PC-3 (cell line): ENCODE measurements at places on chromosomes 16 and 17. TPM values are rescaled to one million over a fixed set of nuclear protein-coding genes. Genes with fewer than 3 reads are reported as not detected.

AIPL1 gene
- not detected in 2 replicates for total RNA-seq

- H3K27ac ChIP-seq, result peak overlapping the region; percentile 51
- H3K4me3 ChIP-seq, result no peak overlapping the region
- peaks cover 14% of the 10 kb centered on the region; the same call in 1 of the 2 replicates for H3K36me3 ChIP-seq
- H3K27me3 ChIP-seq, result no peaks in the 10 kb centered on the region
- H3K4me1 ChIP-seq, result peaks cover 46% of the 10 kb centered on the region
These were observed 33.1 kb upstream of the ULK2 start for GRCh38 chr17:19900809-19901208.

NPIPB9 gene
- total RNA-seq, result 1.7 TPM in 1 of 2 replicates, not detected in the other

GRCh38 chr16:68401871-68402747, 46.2 kb downstream of the SMPD3 start:
- H3K27ac ChIP-seq, result no peak overlapping the region
- no peak overlapping the region for H3K4me3 ChIP-seq
- peaks cover 12% of the 10 kb centered on the region for H3K4me1 ChIP-seq
- DNase-seq, result peak; percentile 31

WWP2 gene
- 15.8 and 17.1 TPM in 2 replicates for total RNA-seq

DNA sequence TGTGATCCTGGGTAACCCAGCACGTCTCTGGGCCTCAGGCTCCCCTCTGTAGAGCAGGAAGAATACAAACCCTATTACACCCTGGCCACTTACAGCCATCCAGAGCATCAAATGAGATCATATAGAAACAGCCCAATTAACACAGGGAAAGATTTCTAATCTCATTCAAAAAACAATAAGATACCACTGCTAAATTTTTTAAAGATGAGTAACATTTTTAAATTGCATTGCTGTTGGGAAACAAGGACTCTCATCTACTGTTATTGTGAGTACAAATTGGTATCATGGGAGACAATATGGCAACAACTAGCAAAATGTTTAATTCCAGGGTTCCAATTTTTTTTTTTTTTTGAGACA, 41.1 kb downstream of the SRL start:
- H3K4me1 ChIP-seq, result no peaks in the 10 kb centered on the region
- no peak overlapping the region for H3K4me3 ChIP-seq
- no peak overlapping the region for H3K27ac ChIP-seq

BICDL2 gene
- 16.3 and 27.7 TPM in 2 replicates for total RNA-seq

RGS9 gene
- 2.7 and 3.4 TPM in 2 replicates for total RNA-seq
